ENCODE measurements at places on chromosomes 1 and 21.

GRCh38 chr1:53982034-53982762, 35.8 kb downstream of the LDLRAD1 start:
- DNase-seq = no peak

DNA sequence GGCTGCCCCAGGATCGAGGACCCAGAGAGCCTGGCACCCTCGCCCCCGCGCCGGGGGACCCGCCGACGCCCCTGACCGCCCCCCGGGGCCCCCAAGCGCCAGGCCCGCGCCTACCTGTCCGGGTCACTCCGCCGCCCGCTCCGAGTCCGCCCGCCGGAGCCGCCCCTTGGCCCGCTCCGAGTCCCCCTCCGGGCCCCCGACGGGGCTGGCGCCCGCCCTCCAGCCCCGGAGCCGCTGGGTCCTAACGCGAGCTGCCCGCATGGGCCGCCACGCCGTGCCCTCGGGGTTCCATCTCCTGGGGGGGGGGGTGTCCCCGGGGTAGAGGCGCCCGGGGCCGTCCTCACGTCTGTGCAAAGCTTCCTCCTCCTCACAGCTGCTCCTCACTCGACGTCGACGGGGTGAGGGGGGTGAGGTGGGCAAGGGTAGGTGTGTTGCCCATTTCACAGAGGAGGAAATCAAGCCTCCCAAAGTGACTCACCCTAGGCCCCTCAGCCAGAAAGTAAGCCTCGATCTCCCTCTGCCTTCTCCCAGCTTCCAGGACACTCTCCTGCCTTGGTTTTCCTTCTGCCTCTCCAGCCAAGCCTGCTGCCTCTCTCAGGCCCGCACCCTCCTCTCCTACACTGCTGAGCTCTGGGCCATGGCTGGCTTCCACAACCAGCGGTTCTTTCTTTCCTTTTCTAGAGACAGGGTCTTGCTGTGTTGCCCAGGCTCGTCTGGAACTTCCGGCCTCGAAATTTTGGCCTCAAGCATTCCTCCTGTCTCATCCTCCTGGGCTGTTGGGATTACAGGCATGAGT, at the start of gene MFAP2:
MFAP2 (minus strand) TSS at position 148 of the 796 bp plus-strand sequence. CDS start 2,347 bp downstream, outside the sequence.
- DNase-seq = no peak

- DNase-seq = no peak
These were observed 138.4 kb downstream of the SYT2 start for GRCh38 chr1:202571719-202572339.

- DNase-seq = no peak
These were observed 332.2 kb upstream of the USP24 start for GRCh38 chr1:55547405-55547804.

- no peak for DNase-seq
These were observed 183.7 kb upstream of the ZC3H12A start for GRCh38 chr1:37290718-37291117.

GRCh38 chr1:50989694-50990093, 19.6 kb downstream of the CDKN2C start:
- no peak for DNase-seq

GRCh38 chr1:215228193-215228592, 145.7 kb downstream of the KCNK2 start:
- no peak for DNase-seq

GRCh38 chr1:226640321-226641136, 92.0 kb downstream of the STUM start:
- no peak for DNase-seq

DNA sequence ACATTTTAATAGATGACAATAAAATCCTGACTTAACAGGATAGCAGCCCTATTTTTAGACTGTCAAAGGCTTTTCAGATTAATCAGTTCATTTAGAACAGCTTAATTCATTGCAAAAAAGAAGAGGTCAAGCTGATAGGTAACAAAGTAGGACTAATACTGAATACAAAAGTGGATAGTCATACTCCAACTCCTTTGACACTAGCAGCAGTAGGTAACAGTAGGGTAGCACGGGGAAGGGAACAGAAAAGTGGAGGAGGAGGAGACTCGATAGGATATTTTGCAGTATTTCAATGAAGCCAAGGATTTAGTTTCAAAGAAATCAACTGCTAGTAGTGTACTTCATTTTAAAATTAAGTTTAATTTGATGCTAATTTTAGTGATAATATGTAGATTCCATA, 51.1 kb downstream of the USP1 start:
- DNase-seq = no peak

DNA sequence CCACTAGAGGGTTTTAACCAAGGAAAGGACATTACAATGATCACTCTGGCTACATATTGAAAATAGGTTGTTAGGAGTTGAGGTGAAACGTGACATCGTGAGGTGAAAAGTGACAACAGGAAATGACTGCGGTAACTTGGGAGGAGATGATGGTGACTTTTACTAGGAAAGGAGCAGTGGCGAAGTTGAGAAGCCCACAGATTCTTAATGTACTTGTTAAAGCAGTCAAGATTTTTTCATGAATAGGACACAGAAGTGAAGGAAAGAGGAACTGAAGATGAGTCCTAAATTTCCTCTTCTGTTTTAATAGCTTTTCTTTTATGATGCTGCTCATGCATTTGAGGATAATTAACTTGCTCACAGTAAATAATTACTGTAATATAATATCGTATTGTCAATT, 59.5 kb downstream of the OMA1 start:
- DNase-seq = no peak

DNA sequence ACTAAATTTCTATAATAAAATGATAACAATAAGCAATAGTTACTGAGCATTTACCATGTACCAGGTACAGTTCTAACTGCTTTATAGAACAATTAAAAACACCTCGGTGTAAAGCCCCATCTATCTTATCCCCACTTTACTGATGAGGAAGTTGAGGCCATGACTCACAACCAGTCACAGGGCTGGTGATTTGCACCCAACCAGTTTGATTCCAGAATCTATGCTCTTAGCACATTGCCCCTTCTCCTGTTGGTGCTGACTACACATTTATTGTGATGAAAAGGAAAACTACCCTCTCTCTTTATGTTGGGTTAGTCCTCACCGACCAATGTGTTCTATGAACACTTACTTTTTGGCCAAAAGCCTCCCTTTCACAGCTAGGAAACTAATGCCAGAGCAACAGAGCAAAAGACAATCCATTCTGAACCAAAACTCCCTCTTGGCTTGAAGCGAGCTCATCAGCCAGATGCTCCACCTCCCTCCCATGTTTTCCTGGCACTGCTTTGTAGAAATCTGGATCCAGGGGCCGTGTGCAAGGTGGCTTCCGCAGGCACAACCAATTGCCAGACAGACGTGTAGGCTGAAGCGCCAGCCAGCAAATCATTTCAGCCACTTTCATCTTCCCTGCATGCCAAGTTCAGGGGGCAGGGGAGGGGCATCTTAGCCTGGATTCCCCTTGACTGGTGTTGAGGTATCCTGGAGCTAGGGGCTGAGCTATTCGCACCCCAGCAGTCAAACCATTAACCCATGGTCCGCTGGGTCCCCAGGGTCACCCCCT, 32.0 kb upstream of the SLC30A1 start:
- DNase-seq = no peak

DNA sequence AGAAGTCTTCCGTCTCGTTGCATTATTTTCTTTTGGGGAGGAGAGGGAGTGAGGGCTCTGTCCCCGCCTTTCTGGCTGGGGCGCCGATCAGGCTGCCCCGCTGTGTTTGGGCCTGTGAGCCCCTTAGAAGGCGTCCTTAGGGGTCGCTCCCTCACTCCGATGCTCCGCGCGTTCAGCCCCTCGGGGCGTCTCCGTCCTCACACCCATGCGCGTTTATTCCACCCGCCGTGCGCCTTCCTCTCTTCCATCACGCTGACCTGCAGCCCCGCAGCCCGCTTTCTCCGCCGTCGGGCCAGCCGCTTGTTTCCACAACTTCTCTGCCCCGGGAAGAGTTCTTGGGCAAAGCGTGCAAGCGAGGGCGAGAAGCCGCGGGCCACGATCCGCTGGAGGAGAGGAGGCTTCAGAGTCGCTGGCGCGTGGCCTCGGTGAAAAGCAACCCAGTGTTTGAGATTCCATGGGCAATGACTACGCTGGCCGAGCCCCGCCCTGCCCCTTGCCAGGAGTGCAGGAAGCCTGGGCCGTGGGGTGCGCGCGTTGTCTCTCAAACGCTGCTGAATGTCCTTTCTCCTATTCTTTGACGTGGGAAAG, 27.7 kb downstream of the TRIM11 start:
- DNase-seq = no peak

- no peak for DNase-seq
These were observed 365.8 kb upstream of the C1orf174 start for GRCh38 chr1:4265836-4266235.

- DNase-seq = no peak
These were observed 11.5 kb upstream of the IFI16 start for GRCh38 chr1:158998037-158998780.

DNA sequence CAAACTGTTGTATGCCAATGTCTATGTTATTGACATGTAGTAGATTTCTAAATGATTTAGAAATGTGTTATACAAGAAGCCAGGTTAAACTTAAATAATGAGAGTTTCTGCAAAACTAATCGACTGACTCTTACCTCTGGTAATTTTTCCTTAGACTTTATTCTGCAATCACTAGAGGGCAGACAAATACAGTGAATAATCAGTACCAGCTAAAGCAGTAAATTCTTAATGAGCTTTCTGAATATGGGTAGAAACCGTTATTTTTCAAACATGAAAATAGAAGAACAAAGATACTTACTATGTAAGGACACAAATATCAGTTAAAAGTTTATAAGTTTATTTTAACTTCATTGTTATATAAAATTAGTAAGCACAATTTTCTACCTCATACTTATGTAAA, 97.9 kb upstream of the RGS1 start:
- DNase-seq = no peak

GRCh38 chr1:70075761-70076160, 129.6 kb downstream of the LRRC40 start:
- DNase-seq = no peak

- no peak for DNase-seq
These were observed 2.2 kb upstream of the MAGI3 start for GRCh38 chr1:113388017-113388620.

DNA sequence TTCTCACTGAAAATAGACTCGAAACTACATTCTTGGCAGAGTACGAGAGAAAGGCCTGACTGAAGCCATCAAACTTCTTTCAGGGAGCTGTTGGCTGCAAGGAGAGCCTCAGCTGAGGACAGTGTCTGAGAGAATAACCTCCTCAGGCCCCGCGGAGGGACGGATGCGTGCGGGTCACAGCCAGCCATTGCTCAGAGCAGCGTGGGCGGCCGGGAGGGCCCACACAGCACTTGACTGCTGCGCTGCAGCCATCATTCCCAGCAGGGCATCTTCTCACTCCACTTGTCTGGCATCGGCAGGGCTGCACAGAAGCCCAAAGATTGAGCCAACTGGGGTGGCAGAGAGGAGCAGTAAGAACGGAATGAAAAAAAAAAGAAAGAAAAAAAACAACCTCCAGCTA, 113.5 kb downstream of the XCL2 start:
- no peak for DNase-seq

DNA sequence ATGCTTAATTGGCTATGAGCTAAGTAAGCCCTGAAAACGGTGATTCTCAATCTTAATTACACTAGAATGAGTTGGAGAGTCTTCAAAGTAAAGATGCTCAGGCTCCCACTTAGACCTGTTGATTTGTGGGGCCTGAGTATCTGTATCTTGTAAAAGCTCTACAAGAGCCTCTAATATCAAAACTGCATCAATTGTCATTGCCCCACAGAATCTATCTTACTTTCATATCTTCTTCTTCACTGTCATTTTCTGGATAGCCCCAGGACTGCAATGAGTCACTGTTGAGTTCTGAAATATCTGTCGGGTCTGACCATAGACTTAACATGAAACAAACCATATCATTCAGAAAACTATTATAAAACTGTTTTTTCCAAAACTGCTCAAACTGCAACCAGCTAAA, 102.8 kb upstream of the SERTAD4 start:
- no peak for DNase-seq

DNA sequence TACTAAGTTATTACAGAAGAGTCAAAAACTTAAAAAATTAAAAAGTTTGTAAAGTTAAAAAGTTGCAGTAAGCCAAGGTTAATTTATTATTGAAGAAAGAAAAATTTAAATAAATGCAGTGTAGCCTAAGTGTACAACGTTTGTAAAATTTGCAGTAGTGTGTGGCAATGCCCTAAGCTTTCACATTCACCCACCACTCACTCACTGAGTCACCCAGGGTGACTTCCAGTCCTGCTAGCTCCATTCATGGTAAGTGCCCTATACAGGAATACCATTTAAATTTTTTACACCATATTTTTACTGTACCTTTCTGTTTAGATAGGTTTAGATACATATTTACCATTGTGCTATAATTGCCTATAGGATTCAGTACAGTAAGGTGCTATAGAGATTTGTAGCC, 88.6 kb downstream of the CTH start:
- no peak for DNase-seq

DNA sequence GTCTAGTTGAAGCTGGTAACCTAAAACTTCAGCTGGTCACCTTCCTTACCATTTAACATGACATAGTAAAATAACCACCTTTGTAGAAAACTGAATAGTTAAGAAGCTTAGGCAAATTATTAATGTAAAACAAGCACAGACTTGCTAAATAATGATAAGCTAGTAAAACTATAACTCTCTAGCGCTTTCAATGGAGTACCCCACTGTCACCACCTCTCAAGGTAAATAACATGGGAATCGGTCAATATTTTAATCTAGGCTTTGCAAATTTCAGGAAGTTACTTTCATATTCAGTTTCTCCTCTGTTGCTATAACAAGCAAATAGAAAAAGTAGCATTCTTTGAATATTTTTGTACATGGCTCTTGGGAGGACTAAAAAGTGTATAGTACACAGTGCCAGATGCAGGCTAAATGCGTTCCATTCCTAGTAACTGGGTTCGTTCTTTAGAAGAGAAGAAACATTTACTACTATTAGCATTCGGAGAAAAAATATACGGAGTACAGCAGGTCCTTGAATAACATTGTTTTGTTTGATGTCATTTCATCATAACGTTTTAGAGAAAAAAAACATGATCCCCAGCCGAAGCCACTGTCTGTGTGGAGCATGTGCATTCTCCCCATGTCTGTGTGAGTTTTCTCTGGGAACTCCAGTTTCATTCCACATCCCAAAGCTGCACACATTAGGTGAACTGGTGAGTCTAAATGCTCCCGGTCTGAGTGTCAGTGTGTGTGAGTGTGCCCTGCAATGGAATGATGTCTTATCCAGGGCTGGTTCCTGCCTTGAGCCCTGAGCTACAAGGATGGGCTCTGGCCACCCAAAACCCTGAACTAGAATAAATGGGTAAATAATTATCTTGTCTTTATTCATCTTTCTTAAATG, 52.5 kb downstream of the EPRS1 start:
- DNase-seq = no peak

All from non-pigmented ciliary epithelial cell (primary cell).